CD4-positive, alpha-beta T cell (primary cell): ENCODE measurements at places on chromosomes 13 and 19.

GRCh38 chr13:106310291-106310865, 225.1 kb downstream of the EFNB2 start:
- no peak for DNase-seq

DNA sequence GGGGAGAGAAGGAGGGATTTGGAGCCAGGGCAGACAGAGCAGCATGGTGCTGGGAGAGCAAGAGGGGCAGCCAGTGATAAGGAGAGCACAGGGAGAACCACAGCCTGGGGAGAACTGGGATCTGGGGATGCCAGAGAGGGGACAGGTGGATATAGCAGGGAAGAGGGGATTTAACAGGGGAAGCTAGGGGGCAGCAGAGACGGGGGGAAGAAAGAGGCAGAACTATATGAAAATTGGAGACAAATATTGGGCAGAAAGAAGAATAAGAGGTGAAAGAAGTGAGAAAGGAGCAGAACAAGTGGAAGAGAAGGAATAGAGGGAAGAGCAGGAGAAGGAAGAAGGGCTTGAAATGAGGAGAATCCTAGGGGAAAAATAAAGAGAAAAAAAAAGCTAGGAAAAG, 6.5 kb upstream of the ZNF528 start:
- no peak for DNase-seq

GRCh38 chr13:83692800-83693199, 189.5 kb downstream of the SLITRK1 start:
- no peak for DNase-seq

DNA sequence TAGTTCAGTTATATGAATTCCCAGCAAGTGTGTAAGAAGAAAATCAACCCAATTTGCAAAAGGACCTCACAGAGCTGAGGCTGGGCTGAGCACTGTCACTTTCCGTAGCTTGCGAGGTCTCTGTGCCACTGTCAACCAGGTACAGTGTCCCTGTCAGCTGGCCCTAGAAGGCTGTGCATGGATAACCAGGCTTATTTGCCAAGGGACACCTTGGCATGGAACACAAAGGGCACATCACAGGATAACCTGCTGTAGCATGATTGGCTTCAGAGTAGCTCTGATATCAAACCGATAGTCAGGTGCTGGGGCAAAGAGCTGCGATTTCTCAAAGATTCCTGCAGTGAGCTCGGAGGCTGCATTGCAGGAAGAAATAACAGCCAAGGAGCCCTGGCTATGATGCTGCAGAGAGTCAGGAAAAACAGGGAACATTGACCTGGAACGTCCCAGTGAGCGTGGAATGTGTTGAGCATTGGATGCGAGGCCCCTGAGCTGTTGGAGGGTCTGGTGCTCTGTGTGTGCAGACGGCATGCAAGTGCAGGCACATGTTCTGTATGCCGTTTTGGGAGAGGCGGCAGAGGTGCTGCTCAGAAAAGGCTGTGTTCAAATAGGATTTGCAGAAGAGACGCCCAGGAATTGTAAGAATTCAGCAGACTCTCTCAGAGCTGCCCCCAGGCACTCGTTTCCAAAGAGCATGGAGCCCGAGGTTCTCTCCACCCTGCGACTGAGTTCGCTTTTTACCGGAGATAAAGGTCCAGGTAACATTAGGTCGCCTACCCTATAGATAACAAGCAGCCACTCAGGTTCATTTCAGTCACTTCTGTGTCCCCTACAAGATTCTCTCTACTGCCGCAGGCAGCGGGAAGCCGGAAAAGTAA, 213.5 kb upstream of the IRS2 start:
- DNase-seq: no peak

- DNase-seq: no peak
Measured at GRCh38 chr13:111575719-111576118, 255.3 kb downstream of the TEX29 start.
